Mesendoderm (in vitro differentiated cells): ENCODE measurements at places on chromosomes 1 and 21.

GRCh38 chr1:156167536-156167935 lies 14.2 kb downstream of the SEMA4A start:
- no peak overlapping the region for H3K4me3 ChIP-seq
- no peaks in the 10 kb centered on the region for H3K4me1 ChIP-seq
- no peak for DNase-seq
- H3K27ac ChIP-seq: no peak overlapping the region
- H3K27me3 ChIP-seq: no peaks in the 10 kb centered on the region

- H3K4me3 ChIP-seq: no peak overlapping the region
- H3K36me3 ChIP-seq: no peaks in the 10 kb centered on the region
- no peak overlapping the region for H3K27ac ChIP-seq
- H3K27me3 ChIP-seq: no peaks in the 10 kb centered on the region
Observed at GRCh38 chr1:150890033-150890416, 3.1 kb downstream of the CTXND2 start.

- DNase-seq: no peak
- H3K36me3 ChIP-seq: no peaks in the 10 kb centered on the region
- no peak overlapping the region for H3K4me3 ChIP-seq
- no peaks in the 10 kb centered on the region for H3K27me3 ChIP-seq
- H3K27ac ChIP-seq: no peak overlapping the region
- H3K4me1 ChIP-seq: no peaks in the 10 kb centered on the region
Observed at GRCh38 chr1:84377480-84378095, 20.7 kb upstream of the DNASE2B start.

- H3K27me3 ChIP-seq: no peaks in the 10 kb centered on the region
- no peak overlapping the region for H3K4me3 ChIP-seq
- DNase-seq: no peak
- H3K36me3 ChIP-seq: no peaks in the 10 kb centered on the region
Observed at GRCh38 chr21:18771845-18772380, 368.3 kb upstream of the TMPRSS15 start.

GRCh38 chr1:248288391-248288790 lies 10.6 kb upstream of the OR2T33 start:
- H3K36me3 ChIP-seq: no peaks in the 10 kb centered on the region
- DNase-seq: no peak
- no peak overlapping the region for H3K27ac ChIP-seq
- H3K4me3 ChIP-seq: no peak overlapping the region
- H3K27me3 ChIP-seq: no peaks in the 10 kb centered on the region

DNA sequence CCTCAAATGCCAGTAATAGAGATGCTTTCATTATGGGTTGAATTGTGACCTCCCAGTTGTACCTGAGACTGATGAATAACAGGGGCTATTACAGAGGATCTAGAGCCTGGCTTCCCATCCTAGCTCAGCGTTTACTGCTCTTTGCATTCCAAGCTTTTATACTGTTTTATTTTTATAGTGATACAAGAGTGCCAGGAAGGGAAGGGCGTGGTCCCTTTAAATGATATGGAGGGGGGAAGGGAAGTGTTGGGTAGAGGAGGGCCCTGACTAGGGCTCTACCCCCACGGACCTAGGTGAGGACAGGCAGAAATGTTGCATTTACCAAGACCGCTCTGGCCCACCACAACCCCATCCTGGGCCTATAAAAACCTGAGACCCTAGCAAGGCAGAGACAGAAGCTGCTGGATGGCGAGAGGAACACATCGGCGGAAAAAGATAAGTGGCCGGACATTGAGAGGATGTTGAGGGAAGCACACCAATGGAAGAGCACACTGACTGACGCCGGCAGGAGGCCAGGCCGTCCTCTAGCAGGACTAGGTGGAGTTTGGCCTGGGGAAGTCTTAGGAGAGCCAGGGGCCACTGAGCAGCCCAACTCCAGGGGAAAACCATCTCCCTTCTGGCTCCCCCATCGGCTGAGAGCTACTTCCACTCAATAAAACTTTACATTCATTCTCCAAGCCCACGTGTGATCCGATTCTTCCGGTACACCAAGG lies 1025.9 kb downstream of the TTLL7 start:
- no peak for DNase-seq
- no peaks in the 10 kb centered on the region for H3K36me3 ChIP-seq
- no peak overlapping the region for H3K27ac ChIP-seq
- H3K27me3 ChIP-seq: no peaks in the 10 kb centered on the region
- no peak overlapping the region for H3K4me3 ChIP-seq
- no peaks in the 10 kb centered on the region for H3K4me1 ChIP-seq

DNA sequence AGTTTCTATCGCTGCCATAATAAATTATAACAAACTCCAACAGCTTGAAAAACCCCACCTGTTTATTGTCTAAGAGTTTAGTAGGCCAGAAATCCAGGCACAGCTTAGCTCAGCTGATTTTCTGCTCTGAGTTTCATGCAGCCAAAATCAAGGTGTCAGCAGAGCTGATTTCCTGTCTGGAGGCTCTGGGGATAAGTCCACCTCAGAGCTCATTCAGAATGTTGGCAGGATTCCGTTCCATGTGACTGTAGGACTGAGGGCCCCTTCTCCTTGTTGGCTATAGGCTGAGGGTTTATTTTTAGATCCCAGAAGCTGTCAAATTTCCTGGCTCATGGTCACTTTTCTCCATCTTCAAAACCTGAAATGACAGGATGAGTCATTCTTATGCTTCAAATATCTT lies 91.6 kb upstream of the CHODL start:
- H3K27ac ChIP-seq: no peak overlapping the region
- no peak for DNase-seq
- H3K36me3 ChIP-seq: no peaks in the 10 kb centered on the region
- H3K4me3 ChIP-seq: no peak overlapping the region

- peaks cover 6% of the 10 kb centered on the region for H3K4me1 ChIP-seq
- peak within 1 kb of the TSS; percentile 83 for H3K27ac ChIP-seq
- peak; percentile 91 for DNase-seq
- H3K27me3 ChIP-seq: no peaks in the 10 kb centered on the region
Observed at GRCh38 chr1:99766378-99766800, at the start of gene FRRS1. TSS of gene FRRS1 (minus strand) at chr1:99766635. CDS start at chr1:99748768, 17,867 bp downstream.

- H3K36me3 ChIP-seq: no peaks in the 10 kb centered on the region
- peaks cover 8% of the 10 kb centered on the region for H3K27me3 ChIP-seq
- peaks cover 2% of the 10 kb centered on the region for H3K4me1 ChIP-seq
- H3K4me3 ChIP-seq: no peak overlapping the region
Observed at GRCh38 chr1:146019231-146020057, 2.1 kb downstream of the HJV start.

GRCh38 chr1:230131457-230131856 lies 64.4 kb downstream of the GALNT2 start:
- H3K4me1 ChIP-seq: peaks cover 5% of the 10 kb centered on the region
- DNase-seq: no peak
- no peak overlapping the region for H3K27ac ChIP-seq
- H3K36me3 ChIP-seq: no peaks in the 10 kb centered on the region
- no peaks in the 10 kb centered on the region for H3K27me3 ChIP-seq

DNA sequence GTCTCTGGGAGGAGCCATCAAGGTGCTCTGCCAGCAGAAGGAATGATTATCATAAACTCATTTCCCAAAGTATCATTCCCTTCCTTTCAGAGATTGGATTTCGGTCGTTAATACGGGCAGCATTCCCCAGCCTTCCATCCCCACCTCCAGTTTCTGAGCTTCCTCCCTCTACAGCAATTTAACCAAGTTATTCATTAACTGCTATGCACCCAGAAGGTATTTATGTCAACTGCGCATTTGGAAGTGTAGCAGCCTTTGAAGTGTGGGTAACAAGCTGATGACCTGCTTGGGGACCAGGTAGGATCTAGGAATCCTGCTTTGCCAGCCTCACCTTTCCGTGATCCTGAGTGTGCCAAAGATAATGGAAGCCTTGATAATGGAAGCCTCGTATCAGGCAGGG lies 172.4 kb upstream of the IGSF21 start:
- H3K4me3 ChIP-seq: no peak overlapping the region
- no peaks in the 10 kb centered on the region for H3K36me3 ChIP-seq
- no peak for DNase-seq
- no peaks in the 10 kb centered on the region for H3K27me3 ChIP-seq
- no peak overlapping the region for H3K27ac ChIP-seq

GRCh38 chr1:10549904-10550664 lies 75.3 kb downstream of the PEX14 start:
- H3K4me3 ChIP-seq: no peak overlapping the region
- no peak for DNase-seq
- peaks cover 2% of the 10 kb centered on the region for H3K27me3 ChIP-seq

- H3K4me1 ChIP-seq: peaks cover 14% of the 10 kb centered on the region
- no peaks in the 10 kb centered on the region for H3K36me3 ChIP-seq
- H3K4me3 ChIP-seq: no peak overlapping the region
Observed at GRCh38 chr1:113211467-113211866, 138.5 kb downstream of the LRIG2 start.

GRCh38 chr1:180168786-180169639 lies 14.3 kb downstream of the QSOX1 start:
- H3K36me3 ChIP-seq: no peaks in the 10 kb centered on the region
- no peak overlapping the region for H3K27ac ChIP-seq
- H3K4me1 ChIP-seq: peaks cover 4% of the 10 kb centered on the region
- H3K4me3 ChIP-seq: no peak overlapping the region
- DNase-seq: peak; percentile 83
